Stimulated activated CD8-positive, alpha-beta memory T cell treated with anti-CD3 and anti-CD28 coated beads, Interleukin-4, amount 100 ng/mL, for 48 hours (primary cell): ENCODE measurements at places on chromosomes 2 and 18.

GRCh38 chr2:48199070-48199469, 292.8 kb upstream of the FBXO11 start:
- no peak for DNase-seq

DNA sequence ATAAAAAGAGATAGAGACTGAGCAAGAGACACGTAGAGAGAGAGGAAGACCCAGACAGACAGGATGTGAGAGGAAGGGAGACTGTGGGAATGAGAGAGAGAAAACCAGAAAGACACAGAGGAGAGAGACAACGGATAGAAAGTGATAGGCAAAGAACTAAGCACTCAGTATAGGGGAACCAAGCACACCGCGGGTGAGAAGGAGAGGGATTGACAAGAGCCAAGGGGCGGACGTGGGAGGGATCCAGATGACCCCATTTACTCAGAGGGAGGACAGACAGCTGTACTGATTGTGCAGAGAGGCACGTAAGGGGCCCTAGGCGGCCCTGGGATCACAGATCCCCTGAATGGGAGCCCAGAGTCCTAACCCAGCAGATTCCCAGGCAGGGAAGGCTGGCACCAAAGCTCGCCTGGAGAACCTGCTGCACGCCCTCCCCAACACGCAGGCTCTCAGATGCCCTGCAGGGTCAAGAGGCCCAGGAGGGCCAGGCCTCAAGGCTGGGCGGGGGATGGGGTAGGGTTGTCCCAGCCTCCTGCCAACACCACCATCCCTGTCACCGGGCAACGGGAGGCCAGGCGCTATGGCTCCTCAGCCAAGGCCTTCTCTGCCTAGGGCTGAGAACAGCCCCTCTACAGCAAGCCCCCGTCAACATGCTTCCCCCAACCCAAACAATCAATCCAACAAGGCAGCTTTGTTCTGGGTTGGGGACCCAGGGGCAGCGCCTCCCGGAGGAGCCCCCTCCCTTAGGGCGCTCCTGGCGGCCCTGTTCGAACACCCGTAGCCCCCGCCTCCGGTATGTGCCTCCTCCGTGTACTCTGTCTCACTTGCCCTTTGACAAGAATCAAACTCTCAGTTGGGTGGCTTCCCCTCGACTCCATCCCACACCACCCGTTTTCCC, 579 bp downstream of the LOXL3 start:
- DNase-seq: no peak

- DNase-seq: no peak
Measured at GRCh38 chr18:74204526-74205152, 56.3 kb downstream of the TIMM21 start.

- DNase-seq: no peak
Measured at GRCh38 chr2:5315512-5315911, 376.7 kb upstream of the SOX11 start.
